BJ (cell line): ENCODE measurements at places on chromosomes 6 and 20. TPM values are rescaled to one million over a fixed set of nuclear protein-coding genes. Genes with fewer than 3 reads are reported as not detected.
A peak's percentile ranks its signal among the peaks of the same experiment; 100 is the strongest.

The RNF144B gene
- polyA plus RNA-seq, result 1.4 and 2.0 TPM in 2 replicates

The MCHR2 gene
- polyA plus RNA-seq, result 0.05 TPM in 1 of 2 replicates, not detected in the other

The MOG gene
- not detected in 2 replicates for polyA plus RNA-seq

The TRAPPC3L gene
- polyA plus RNA-seq, result 0.04 and 0.17 TPM in 2 replicates

The AFDN gene
- 20.4 and 22.5 TPM in 2 replicates for polyA plus RNA-seq

The SASH1 gene
- 30.4 and 32.2 TPM in 2 replicates for polyA plus RNA-seq

The FAM83C gene
- polyA plus RNA-seq, result not detected in 2 replicates

The CDH26 gene
- 0.17 and 0.18 TPM in 2 replicates for polyA plus RNA-seq

The EGFL8 gene
- polyA plus RNA-seq, result 3.7 and 4.0 TPM in 2 replicates

The KHDC1 gene
- 7.7 and 8.0 TPM in 2 replicates for polyA plus RNA-seq

The UBD gene
- not detected in 2 replicates for polyA plus RNA-seq

The RPP21 gene
- 28.3 and 29.0 TPM in 2 replicates for polyA plus RNA-seq

The PHACTR3 gene
- not detected in 2 replicates for polyA plus RNA-seq

- DNase-seq, result no peak
Measured at GRCh38 chr20:53923566-53924369, 146.6 kb downstream of the BCAS1 start.

DNA sequence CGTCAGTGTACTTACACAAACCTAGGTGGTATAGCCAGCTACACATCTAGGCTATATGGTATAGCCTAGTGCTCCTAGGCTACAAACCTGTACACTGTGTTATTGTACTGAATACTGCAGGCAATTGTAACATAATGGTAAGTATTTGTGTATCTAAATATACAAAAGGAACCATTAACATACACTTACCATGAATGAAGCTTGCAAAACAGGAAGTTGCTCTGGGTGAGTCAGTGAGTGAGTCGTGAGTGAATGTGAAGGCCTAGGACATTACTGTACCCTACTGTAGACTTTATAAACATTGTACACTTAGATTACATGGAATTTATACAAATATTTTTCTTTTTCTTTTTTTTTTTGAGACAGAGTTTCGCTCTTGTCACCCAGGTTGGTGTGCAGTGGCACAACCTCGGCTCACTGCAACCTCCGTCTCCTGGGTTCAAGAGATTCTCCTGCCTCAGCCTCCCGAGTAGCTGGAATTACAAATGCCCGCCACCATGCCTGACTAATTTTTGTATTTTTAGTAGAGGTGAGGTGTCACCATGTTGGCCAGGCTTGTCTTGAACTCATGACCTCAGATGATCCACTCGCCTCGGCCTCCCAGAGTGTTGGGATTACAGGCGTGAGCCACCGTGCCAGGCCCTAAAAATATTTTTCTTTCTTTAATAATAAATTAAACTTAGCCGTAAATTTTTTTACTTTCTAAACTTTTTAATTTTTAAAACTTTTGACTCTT lies 15.4 kb upstream of the KIAA1755 start:
- DNase-seq, result peak; percentile 70

- DNase-seq, result no peak
Measured at GRCh38 chr6:135890876-135891275, 39.4 kb downstream of the PDE7B start.

GRCh38 chr6:141562186-141562811 lies 570.4 kb upstream of the GJE1 start:
- DNase-seq, result no peak

GRCh38 chr6:40606526-40606925 lies 19.4 kb upstream of the LRFN2 start:
- no peak for DNase-seq

GRCh38 chr6:53861518-53861917 lies 66.7 kb downstream of the LRRC1 start:
- DNase-seq, result no peak

- no peak for DNase-seq
Measured at GRCh38 chr6:137795501-137795900, 71.6 kb upstream of the TNFAIP3 start.

DNA sequence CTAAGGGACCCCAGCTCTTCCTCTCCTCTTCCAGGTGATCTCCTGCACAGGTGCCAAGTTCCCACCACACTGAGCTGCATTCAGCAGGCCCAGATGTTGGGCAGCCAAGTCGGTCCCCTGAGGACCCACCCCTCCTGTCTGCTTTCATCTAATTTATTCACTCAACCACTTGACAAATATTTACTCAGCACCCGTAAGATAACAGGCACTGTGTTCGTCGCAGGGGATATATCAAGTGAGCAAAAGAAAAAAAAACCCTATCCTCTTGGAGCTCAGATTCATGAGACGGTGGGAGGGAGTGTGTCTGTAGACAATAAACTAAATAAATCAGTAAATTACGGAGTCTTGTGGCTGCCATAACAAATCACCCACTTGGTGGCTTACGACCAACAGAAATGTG lies 143.6 kb downstream of the MRPL14 start:
- DNase-seq, result no peak

DNA sequence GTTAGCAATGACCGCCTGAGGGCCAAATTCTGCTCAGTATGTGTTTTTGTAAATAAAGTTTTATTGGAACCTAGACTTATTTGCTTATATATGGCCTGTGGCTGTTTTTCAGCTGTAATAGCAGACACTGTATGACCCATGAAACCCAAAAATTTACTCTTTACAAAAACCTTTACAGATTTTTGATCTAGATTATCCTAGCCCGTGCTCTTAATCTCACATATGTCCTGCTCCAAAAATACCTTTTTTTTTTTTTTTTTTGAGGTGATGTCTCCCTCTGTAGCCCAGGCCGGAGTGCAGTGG lies 148.0 kb upstream of the ZNF217 start:
- DNase-seq, result no peak

- no peak for DNase-seq
Measured at GRCh38 chr20:10297684-10298240, 79.1 kb downstream of the SNAP25 start.

DNA sequence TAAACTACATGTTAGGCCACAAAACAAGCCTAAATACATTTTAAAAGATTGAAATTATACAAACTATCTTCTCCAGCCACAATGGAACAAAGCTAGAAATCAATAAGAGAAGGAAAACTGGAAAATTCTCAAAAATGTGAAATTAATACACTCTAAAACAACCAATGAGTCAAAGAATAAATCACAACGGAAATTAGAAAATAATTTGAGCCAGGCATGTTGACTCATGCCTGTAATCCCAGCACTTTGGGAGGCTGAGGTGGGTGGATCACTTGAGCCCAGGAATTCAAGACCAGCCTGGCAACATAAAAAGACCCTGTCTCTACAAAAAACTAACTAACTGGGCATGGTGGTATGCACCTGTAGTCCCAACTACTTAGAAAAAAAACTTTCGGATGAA lies 6.3 kb upstream of the WFDC13 start:
- DNase-seq, result no peak

GRCh38 chr6:106253172-106253571 lies 72.4 kb downstream of the ATG5 start:
- peak; percentile 67 for DNase-seq

DNA sequence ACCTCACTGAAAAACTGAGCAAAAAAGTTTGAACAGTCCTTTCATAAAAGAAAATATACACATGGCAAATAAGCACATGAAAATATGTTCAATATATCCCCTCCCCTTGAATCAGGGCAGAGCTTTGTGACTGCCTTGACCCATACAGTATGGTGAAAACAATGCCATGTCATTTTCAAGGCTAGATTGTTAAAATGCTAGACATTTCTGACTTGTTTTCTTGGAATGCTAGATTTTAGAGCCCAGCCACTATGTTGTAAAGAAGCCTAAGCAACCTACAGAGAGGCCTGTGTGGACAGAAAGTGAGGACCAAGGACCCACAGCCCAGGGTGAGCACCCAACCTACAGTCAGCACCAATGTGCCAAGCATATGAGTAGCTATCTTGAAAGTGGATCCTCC lies 17.1 kb upstream of the ASF1A start:
- no peak for DNase-seq

DNA sequence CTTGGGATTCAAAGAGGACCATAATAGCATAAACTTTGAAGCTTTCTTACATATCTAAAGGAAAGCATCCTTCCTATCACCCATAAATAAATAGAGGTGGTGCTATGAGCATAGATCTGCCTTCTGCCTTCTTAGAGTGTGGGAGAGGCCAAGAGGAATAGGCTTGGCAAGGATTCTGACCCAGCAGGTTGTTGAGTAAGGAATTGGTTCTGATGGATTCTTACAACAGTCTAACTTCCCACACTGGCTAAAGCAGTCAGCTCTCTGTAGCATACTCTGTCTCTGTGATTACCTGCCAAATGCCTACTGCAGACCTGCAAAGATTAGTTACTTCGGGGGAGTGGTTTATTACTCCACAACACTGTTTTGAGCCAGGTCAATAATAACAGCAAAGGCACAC lies 198.0 kb upstream of the RAB32 start:
- no peak for DNase-seq

- DNase-seq, result peak; percentile 46
Measured at GRCh38 chr6:35181308-35181932, 32.3 kb upstream of the SCUBE3 start.

- no peak for DNase-seq
Measured at GRCh38 chr6:42038811-42039408, 11.4 kb upstream of the TAF8 start.

GRCh38 chr6:67875877-67876383 lies 759.2 kb upstream of the ADGRB3 start:
- no peak for DNase-seq

DNA sequence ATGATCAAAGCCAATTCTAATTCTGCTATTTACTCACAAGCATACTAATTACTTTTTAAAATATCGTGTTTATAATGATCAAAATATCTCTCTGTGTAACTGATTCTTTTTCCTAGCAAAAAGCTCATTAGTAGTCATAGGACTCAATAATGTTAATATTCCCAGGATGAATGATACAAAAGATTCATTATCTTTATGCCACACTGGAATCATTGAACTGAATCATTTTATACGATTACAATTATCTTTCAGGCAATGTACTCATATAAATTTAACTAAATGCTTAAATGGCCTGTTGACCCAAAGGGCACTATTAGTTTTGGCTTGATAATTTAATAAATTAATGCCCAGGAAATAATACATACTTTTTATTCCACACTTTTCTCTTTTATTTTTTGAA lies 96.3 kb downstream of the EYS start:
- DNase-seq, result no peak

DNA sequence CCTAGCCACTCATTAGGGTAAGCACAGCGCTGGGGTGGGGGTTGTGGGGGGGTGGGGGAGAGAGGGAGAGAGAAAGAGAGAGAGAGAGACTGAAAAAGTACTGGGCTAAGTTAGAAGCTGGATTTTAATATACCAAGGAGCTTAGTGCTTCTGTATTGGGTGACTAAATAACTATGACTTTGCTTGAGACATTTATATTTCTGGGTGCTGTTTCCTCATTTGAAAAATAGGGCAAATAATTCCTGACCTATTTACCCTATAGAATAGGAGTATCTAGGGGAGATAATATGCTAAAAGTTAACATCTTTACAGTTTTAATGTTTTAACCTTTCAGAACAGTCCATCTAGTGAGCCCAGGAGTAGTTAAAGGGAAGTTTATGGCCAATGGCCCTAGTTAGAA lies 7.7 kb downstream of the NKAIN2 start:
- no peak for DNase-seq

- DNase-seq, result no peak
Measured at GRCh38 chr6:141963543-141964295, 169.0 kb upstream of the GJE1 start.

DNA sequence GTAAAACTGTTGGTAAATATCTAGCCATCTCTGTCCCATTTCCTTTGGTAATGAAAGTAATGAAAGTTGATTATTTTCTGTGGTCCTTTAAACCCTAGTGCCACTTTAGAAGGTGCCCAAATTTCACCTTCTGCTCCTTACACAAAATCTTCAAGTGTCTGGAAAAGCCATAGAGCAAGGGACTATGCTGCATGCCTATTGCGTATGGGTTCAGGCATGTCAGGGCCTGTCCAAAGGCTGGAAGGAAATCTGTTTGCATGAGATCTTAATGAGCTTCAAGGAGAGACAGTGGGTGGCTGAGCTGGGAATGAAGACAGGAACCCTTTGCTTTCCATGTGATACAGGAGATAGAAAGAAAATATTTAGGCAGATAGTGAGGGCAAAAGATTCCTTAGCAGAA lies 66.6 kb upstream of the CCN6 start:
- DNase-seq, result no peak

DNA sequence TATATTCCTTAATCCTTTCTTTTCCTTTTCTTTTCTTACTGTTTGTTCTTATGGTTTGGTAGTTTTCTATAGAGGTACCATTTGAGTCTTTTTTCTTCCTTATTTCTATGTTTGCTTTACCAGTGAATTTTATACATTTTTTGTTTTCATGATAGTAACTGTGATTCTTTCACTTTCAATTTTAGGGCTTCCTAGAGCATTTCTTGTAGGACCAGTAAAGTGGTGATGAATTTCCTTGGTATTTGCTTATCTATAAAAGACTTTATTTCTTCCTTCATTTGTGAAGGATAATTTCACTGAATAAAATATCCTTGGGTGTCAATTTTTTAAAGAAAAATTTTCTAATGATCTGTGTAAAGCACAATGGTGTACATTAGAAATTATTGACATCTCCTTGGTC lies 637.4 kb downstream of the CD109 start:
- no peak for DNase-seq

- DNase-seq, result no peak
Measured at GRCh38 chr20:56610098-56610497, 19.0 kb upstream of the TFAP2C start.

GRCh38 chr20:55668631-55669030 lies 336.7 kb downstream of the CBLN4 start:
- DNase-seq, result no peak

DNA sequence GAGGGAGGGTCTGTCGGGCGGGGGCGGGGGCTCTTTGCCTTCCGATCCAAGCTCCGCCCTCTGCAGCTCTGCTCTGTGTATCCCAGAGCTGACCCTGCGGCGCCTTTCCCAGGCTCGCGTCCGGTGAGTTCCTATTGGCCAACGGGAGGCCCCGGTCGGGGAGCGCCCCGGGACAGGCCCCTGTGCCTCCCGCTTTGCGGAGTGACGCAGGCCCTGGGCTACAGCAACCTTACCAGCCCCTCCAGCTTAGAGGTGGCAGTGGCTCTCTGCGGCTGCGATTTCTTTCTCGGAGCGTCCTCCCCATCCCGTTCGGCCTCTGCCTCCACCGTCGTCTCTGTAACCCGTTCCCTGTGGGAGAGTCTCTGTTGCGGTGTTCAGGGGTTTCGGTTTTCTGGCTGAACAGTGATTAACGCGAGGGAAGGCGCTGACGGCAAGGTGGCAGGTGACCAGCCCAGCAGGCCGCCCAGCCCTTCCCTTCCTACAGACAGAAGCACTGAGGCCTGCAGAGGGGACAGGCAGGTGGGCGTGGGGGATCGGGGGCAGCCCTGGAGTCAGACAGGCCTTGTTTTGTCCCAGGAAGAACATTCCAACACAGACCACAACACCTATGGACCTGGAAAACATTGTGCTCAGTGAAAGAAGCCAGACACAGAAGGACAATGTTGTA lies 18.1 kb upstream of the CEBPB start:
- no peak for DNase-seq
